ENCODE measurements at places on chromosomes 11 and 22.

DNA sequence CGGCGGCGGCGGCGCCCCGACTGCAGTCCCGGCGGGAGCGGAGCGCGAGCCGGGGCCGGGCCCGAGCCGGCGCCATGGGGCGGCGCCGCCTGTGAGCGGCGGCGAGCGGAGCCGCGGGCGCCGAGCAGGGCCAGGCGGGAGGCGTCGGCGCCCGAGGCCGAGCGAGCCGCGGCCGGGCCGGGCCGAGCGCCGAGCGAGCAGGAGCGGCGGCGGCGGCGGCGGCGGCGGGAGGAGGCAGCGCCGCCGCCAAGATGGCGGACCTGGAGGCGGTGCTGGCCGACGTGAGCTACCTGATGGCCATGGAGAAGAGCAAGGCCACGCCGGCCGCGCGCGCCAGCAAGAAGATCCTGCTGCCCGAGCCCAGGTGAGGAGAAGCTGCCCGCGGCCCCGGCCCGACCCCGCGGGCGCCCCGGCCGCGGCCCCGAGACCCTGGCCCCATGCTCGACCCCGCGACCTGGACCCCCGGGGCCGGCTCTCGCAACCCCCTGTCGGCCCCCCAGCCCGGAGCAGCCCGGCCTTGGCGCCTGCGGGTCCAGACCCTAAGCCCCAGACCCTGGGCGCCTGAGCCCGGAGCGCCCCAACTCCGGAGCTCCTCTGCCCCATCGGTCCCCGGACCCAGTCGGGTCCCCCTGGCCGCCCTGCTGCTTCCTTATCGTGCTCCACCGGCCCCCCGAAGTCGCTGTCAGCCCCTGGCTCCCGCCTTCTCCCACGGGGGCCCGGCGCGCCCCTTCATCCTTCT lies at the start of gene GRK2:
GRK2 (plus strand) TSS at position 25 of the 739 bp plus-strand sequence; CDS start at position 252, 227 bp downstream.
- no peak for DNase-seq

- no peak for DNase-seq
Observed at GRCh38 chr11:48006301-48006992, 26.1 kb downstream of the PTPRJ start.

DNA sequence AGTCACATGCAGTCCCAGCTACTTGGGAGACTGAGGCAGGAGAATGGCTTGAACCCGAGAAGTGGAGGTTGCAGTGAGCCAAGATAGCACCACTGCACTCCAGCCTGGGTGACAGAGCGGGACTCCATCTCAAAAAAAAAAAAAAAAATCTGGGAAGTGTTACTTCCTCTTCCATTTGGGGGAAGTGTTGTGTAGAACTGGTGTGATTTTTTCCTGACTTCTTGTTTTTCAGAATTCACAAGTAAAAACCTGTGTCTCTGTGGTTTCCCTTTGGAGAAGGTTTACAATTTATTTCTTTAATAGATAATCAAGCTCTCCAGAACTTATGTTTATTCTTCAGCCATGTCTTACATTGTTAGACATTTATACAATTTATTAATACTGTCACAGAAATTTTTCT lies 396.1 kb downstream of the BRD1 start:
- peak; percentile 56 for DNase-seq

DNA sequence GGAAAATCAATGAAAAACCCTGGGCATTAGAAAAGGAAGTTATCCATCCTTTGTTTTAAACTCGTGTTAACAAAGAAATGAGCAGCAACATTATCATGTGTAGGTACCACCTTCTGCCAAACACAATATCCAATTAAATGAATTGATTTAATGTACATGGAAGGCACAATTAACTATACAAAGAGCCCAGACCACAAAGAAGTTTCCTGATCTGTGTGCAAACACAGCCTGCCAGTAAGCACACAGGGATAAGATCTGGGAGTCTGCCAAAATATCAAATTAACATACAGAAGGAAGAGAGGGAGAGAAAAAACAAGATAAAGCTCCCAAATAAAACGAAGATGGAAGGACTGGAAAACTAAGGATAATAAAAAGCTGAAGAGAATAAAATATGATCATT lies 54.1 kb upstream of the SLC25A1 start:
- DNase-seq: no peak

GRCh38 chr22:46976598-46976997 lies 214.1 kb downstream of the TBC1D22A start:
- DNase-seq: no peak

DNA sequence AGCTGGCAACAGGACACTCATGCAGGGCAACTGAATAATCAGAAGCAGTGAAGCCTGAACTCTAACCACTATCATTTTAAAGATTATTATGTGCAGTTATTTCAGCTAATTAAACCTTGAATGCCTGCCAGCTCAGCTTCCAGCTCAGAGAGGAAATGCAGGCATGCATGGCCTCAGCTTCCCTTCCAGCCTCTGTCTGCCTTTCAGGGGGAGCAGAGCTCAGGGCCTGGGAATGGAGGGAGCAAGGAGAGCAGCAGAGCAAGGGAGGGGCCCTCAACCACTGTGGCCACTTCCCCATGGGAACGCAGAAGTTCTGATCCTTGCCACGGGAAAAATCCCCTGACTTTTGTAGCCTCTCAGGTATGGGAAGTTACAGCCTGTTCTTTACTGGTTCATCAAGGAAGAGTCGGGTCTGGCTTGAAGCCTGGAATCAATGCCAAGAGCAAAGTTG lies 32.5 kb upstream of the APLNR start:
- DNase-seq: no peak

DNA sequence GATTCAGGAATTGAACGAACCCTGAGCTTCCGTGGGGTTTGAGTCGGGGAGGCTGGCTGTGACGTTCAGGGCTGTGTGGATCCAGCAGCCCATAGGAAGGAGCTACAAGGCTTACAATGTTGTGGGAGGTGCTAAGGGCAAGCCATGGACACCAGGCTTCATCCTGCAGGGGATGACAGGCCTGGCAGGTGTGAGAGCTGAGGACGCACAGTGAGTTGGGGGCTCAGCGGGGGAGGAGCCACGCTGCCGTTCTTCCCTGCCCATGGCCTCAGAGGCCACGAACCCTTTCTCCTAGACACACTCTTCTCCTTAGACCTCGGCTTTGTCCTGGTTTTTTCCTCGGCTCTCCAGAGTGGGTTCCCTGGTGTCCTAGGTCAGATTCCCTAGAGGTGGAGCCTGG lies 113.3 kb upstream of the SLC22A12 start:
- no peak for DNase-seq

GRCh38 chr11:7494086-7494745 lies 8.9 kb downstream of the OLFML1 start:
- no peak for DNase-seq

DNA sequence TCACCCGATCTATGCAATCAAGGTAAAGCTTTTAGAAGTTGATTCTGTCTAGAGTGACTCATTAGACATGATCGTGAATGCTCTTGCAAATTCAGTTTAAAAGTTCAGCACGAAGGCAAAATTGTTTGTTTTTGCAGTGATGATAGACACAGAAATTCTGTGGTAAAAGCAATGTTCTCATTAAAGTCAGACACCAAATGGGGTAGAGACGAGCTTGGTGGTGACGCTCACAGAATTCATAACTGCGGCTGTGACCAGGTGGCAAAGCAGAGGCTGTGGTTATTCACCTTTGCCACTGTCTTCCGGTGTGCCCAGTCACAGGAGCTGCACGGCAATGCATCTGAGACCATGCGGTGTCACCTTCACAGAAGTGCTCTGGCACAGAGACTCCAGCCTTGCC lies 83.4 kb downstream of the WNT7B start:
- DNase-seq: no peak

DNA sequence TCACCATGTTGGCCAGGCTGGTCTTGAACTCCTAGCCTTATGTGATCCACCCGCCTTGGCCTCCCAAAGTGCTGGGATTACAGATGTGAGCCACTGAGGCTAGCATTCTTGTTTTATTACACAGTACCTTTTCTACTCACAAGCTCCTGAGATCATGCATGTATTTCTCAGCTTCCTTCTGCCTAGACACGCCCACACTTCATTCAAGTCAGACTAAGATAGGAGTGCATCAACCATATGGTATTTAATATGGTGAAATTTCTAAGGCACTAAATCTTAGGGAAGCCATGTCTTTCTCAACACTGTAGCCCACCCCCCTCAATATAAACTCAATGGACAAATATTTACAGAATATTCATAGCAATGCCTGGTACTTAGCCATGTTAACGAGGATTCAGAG lies 62.1 kb downstream of the SLC25A17 start:
- DNase-seq: peak; percentile 12

DNA sequence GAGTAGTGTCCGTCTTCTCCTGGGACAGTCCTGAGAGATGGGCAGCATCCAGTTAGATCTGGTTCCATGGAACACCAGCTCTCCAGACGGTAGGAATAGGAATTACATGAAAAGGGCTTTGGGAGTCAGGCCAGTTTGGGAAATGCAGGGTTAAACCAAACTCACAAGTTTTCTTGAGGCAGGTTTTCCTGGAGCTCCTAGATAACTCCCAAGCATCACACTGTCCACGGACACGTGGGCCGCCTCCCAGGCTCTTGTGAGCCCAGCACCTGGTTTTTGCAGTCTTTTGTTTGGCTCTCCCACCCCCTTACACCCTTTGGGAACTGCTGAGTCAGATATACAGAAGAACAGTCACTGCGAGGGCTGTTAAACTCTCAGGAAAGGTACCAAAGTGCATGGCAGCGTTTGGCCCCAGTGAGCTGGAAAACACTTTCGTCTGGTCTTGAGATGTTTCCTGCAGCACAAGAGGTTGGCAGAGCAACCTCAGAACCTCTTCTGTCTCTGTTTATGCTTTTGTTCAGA lies 90.0 kb downstream of the BCR start:
- DNase-seq: no peak

GRCh38 chr11:118305726-118306125 lies 1.2 kb downstream of the CD3E start:
- no peak for DNase-seq

DNA sequence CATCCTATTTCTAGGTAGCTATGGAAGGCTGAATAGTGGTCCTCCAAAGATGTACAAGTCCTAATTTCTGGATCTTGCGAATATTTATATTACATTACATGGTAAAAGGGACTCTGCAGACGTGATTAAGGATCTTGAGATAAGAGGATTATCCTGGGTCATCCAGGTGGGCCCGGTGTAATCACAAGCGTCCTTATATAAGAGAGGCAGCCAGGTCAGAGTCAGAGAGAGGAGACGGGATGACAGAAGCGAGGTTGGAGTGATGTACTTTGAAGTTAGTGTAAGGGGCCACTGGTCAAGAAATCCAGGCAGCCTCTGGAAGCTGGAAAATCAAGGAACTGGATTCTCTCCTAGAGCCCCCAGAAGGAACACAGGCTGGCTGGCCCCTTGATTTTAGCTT lies 70.1 kb upstream of the MYOD1 start:
- no peak for DNase-seq

DNA sequence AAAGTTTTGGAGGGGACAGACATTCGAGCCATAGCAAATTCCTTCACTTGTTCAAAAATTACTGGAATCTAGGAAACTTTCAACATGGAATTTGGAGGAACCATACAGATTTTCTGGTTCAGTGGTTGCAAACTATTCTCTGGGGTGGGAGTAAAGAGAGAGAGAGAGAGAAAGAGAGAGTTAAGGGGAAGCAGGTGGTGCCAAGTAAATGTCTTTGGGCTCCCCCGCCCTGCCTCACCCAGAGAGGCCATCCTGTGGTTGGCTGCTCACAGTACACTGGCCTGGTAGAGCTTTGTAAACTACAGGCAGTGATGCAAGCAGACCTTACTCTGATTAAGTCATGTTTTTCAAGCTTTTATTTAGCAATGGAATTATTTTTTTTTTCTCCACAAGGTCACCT lies 82.6 kb downstream of the ADAMTS15 start:
- no peak for DNase-seq

DNA sequence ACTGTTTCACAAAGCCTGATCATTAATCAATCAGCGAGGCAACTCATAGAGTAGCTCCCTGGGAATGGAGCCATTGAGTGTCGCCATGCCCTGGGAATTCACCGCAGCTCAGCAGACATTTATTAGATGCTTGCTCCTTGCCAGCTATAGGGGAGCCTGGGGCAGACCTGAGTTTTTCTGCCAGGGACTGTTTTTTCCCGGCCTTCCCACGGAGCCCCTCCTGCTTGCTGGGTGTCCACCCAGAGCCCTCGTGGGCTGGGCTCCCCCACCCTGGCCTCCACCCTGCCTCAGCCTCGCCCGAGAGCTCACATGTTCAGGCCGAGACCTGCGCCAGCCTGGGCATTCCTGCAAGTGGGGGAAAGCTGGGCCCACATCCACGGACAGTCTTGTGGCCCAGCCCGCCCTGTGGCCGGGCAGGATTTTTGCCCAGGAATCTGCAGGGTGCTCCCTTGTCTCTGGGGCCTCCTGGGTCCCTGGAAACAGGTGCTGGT lies 64.9 kb downstream of the SMIM38 start:
- no peak for DNase-seq

DNA sequence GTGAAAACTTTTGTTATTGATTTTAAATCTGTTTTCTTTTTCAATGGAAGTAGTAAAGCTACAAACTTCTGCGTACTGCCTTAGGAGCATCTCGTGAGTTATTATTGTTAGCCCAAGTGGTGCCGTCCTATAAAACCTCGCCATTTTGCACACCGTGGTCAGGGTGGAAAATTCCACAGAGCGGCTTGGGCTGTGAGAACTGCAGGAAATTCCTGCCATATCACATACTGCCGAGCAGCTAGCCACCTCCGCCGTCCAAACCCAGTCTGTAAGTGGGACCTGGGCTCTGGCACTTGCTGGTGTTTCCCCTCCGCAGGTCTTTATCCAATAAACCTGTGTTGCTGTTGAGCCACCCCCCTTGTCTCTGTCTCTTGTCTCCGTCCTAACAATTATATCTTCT lies 88.0 kb upstream of the POU2AF2 start:
- no peak for DNase-seq

GRCh38 chr11:129637473-129637872 lies 178.2 kb upstream of the TMEM45B start:
- no peak for DNase-seq

DNA sequence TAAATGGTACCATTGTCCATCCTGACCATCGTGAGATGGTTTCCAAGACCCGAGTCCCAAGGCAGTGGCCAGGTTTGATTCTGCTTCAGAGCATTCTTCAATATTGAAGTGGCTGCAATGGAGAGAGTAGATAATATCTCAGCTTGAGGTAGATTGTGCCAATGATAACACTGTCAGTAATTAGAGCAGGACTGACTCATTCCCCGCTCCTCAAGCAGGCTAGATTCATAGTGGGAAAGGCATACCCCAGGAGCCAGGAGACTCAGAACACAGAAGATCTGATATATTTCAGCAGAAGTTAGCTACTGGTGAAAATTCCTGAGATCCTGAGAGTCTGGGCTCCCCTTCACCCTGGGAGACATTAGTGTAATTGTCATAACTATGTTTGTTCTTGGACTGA lies 55.6 kb upstream of the LARGE1 start:
- DNase-seq: no peak

DNA sequence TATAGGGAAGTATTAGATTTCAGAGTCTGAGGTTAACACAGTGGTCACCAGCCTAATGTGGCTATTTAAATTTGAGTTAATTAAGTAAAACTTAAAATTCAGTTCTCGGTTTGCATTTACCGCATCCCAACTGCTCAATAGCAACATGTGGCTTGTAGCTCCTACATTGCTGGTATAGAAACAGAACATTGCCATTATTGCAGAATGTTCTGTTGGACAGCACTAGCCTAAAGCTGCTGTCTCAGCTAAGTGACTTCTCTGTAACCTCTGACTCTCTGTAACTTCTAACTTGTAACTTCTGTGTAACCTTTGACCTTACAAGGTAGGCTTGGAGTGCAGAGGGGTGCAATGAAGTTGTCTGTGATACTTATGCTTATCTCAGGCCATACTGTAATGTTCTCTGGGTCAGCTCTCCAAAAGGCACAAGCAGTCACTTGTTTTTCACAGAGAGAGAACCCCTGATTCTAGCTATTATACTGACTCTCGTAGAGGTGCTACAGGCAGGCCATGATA lies 78.7 kb downstream of the ZNRF3 start:
- DNase-seq: no peak
